Foreskin keratinocyte (primary cell): ENCODE measurements at places on chromosomes 16 and 17.

DNA sequence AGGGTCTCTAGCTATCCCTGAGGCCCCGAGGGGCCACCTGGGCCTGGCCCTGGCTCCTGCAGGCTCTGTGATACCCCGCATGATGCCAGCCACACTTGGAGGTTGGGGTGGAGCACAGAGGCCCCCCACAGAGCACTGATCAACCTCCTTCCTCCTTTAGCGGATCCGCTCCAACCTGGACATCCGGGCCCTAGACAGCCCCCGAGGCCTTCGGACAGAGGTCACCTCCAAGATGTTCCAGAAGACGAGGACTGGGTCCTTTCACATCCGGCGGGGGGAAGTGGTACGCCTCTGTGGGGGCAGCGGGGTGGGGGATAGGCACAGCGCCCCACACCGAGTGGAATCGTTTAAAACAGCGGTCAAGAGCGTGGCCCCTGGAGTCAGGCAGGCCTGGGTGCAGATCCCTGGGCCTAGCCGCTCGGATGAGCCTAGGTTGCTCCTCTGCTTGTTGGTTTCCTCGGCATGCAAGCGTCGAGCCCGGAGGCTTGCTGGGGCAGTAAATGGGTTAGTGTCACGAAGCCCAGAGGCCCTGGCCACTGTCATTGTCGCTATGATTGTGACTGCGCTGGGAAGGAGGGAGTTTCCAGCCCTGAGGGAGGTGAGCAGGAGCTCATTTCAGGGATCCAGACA, 9.9 kb downstream of the ITGB4 start:
- DNase-seq, result no peak

DNA sequence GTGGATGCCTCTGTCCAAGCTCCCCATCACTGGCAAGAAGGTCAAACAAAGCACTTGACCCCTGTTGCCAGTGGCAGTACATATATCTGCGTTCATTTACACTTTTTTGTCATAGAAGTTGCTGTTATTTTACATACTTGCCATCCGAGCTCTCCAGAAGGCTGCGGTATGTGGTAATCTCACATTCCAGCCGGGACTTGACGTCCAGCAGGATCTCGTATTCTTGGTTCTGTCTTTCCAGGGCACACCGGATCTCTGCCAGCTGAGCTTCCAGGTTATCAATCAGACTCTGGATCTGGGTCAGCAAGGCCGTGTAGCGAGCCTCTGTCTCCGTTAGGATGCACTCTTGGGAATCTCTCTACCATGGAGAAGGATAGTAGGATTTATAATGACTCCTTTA, 6.6 kb downstream of the KRT39 start:
- DNase-seq, result no peak

DNA sequence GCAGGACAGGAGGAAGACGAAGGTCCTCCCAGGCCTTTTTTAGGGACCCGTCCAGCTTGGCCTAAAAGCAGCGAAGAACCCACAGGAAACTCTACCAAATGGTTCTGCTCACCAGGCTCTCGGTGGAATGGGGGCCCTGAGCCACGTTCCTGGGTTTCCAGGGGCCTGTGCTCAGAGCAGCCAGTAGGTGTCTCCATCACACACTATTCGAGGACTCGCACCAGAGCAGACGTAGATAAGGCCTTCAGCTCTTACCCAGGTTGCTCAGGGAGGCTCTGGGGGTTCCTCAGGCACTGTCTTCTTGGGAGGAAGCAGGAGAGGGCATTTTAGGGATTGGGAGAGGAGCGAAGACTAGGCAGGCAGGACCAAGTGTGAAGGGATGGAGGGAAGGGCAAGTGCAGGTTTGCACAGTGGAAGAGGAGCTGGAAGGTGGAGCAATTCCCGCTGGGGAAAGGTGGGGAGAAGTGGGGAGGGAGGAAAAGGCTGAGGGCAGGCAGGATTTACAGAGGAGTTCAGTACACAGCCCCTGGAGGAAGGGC, 157.1 kb downstream of the RGS9 start:
- DNase-seq, result peak; percentile 27

DNA sequence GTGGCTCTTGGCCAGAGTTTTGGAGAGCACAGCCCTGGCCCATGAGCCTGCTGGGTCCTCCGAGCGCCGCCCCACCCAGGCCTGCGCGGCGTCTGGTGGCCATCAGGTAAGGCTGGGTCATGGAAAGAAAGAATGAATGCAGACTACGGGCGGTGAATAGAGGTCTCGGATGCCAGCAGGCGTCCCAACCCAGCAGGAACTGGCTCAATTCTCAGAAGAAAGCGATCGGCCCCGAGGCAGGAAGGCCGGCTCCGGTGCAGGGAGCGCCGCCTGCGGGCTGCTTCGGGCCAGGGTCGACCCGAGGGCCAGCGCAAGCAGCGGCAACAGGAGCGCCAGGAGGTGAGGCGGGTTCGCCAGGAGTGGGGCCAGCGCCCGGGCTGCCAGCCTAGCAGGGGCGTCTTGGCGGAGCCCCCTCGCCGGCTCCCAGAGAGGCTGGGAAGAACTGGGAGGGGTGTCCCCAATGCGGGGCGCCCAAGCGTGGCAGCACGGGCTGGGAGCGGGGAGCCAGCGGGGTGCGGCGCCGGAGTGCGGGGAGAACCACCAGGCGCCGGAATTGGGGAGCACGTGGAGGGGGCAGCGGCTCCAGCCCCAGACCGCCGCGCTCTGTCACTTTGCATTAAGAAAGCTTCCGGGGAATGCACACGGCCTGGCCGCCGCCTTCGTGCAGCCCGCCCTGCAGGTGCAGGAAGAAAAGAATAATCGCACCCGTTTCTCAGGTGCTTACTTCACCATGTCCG, 7.1 kb upstream of the TMC5 start:
- no peak for DNase-seq

DNA sequence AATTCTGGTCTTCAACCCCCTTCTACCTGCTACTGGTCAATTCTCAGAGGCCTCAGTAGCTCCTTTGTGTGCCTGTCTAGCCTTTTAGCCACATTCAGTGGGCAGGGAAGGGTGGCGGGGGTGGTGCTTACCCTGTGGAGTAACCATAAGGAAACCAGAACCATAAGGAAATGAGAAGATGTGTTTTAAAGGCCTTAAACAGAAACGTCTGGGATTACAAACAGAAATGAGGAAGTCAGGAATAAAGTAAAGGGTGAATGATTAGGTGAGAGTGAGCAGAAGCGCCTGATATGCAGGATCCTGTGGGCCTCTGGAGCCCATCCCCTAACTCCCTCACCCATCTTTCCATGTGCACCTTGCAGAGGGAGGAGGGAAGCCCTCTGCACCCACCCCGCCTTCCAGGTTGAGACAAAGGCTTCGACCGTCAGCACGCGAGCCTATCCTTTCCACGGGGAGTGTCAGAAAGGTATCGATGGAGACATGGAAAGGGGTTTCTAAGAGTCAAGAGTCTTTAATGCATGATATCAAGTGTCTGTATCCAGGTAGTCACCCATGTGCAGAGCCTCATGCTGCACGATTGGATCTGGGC, 20.4 kb downstream of the KIAA0513 start:
- no peak for DNase-seq

GRCh38 chr17:69086641-69087040, 25.9 kb upstream of the ABCA9 start:
- no peak for DNase-seq

- no peak for DNase-seq
Observed at GRCh38 chr16:72956124-72957064, 91.5 kb downstream of the ZFHX3 start.
